ENCODE measurements at places on chromosomes 2 and 18.

- no peak for DNase-seq
Measured at GRCh38 chr2:231341100-231341499, 54.4 kb upstream of the B3GNT7 start.

GRCh38 chr18:53093636-53094035, 753.6 kb downstream of the DCC start:
- no peak for DNase-seq

DNA sequence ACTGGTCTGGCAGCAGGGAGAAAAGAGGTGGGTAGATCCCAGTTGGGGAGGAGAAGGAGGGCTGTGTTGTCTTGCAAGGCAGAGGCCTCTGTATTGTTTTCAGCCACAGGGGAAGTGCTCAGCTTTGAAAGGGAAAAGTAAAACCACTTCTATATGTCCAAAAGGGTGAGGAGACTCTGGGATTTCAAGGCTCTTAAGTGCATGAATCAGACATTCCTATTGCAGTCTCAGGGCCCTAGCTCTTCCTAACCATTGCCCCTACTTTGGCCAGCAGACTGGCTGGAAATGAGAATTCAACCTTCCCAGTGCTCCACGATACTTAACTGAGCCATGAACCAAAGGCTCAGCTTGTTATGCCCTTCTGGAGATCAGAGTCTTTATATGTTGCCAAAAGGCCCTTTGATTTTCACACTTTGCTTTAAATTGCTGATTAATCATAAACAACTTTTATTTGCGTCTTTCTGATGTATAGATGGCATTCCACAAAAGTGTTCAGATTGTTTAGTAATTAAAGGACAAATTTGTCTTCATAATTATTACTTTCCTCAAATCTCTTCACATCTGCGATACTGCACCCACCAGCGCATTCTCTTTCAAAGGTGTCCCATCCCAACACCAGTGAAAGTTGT, 313.8 kb upstream of the MMADHC start:
- no peak for DNase-seq

- no peak for DNase-seq
Measured at GRCh38 chr2:3299703-3300102, 77.9 kb downstream of the EIPR1 start.

GRCh38 chr18:13183790-13184189, 34.8 kb upstream of the LDLRAD4 start:
- DNase-seq = no peak

GRCh38 chr2:567865-568638, 109.2 kb downstream of the TMEM18 start:
- DNase-seq = no peak

Data from CD4-positive, alpha-beta T cell treated with Interleukin-15 for 4 hours (primary cell).